Calu3 (cell line): ENCODE measurements at places on chromosomes 5 and 9.
A peak's percentile ranks its signal among the peaks of the same experiment; 100 is the strongest.

GRCh38 chr9:99239341-99240060 is 17.4 kb downstream of the SEC61B start:
- DNase-seq, result no peak

GRCh38 chr5:151078490-151079262 is 2.2 kb downstream of the TNIP1 start:
- peak; percentile 71 for DNase-seq

GRCh38 chr9:14314929-14315874 is 1.3 kb upstream of the NFIB start:
- peak; percentile 92 for DNase-seq

DNA sequence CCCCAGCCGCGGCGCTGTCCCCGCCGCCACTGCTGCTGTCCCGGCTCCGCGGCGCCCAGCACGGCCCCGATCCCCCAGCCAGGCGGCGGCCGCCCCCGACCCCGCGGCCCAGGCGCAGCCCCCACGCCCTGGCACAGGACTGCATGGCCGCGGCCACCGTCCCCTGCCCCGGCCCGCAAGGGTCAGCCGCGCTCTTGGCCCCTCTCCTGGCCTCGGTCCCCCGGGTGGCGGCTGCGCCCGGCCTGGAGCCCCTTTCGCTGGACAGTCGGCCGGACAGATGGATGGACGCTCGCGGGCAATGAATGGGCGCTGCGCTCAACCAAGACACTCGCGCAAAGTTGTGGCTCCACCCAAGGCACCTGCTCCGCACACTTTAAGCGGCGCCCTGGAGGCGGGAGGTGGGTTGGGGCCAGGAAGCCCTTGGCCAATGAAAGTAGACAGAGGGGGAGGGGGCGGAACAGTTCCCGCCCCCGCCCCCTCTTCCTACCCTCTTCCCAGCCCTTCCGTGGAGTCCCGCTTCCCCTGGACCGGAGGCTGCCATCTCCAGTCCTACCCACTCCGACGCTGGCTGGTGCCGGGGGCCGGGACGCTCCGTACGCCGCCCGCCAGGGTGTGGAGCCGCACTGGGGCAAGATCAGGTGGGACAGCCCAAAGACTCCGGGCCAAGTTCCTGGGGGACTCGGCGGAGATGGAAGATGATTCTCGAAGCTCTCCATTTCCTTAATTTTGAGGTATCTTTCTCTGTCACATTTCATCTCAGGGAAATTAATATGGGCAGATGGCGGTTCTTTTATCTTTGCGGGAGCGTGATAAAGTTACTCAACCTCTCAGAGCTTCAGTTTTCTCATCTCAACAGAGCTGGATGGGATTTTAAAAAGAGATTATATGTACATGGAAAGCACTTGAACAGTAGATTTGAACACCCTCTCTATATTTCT is at the start of gene GLDC:
TSS of gene GLDC (minus strand) at position 375 of the 938 bp plus-strand sequence. CDS start at position 145, 230 bp downstream.
- peak; percentile 76 for DNase-seq

DNA sequence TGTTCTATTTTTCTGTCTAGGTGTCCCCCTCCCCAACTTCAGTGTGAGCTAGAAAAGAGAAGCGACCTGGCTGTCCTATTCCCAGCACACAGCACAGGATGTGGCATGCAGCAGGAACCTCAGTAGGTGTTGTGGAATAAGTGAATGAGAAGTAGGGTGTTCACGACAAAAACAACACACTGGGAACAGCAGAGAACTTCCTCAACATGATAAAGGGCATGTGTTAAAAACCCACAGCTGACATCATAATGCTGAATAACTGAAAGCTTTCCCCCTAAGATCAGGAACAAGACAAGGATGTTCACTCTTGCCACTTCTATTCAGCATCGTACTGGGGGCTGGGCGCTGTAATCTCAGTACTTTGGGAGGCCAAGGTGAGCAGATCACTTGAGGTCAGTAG is 155.6 kb upstream of the ZNF618 start:
- no peak for DNase-seq

GRCh38 chr9:133759946-133760345 is 21.8 kb upstream of the SARDH start:
- no peak for DNase-seq

GRCh38 chr9:71909887-71910649 is 925 bp downstream of the ABHD17B start:
- peak; percentile 66 for DNase-seq

DNA sequence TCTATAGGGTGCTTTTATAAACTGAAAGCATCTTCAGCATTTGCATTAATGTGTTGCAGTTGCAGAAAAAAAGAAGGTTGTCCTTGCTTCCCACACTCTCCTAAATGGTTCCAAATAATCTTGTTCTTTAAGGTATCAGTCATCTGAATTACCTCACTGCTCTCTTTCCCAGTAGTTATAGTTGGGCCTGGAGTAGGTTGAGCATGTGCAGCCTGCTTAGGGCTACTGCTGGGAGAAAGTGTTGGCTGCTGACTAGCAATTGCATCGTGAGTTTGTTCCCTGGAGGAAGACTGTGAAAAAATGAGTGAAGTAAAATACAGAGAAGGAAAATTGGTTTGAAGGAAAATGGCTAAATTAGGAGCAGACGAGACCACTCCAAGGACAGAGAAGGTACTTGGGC is 74.5 kb downstream of the PRR16 start:
- no peak for DNase-seq

DNA sequence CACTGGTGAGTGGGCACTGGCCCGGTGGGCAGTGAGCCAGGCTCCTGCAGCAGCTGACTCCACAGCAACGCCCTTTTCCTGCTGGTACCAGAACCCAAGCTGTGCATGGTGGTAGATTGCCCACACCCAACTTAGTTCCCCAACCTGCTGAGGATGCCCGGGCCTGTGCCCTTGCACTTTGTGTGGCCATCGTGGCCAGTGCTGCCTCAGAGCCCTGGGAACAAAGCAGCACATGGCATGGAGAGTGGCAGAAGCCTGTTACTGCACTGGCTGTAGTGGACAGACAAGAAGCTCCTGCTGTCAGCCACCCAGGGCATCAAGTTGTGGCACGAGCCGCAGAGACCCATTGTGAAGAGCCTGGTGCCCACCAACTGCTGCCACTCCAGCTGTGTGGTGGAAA is 612.9 kb downstream of the DNAH5 start:
- DNase-seq, result no peak
